ENCODE measurements at places on chromosomes 13 and 19. TPM values are rescaled to one million over a fixed set of nuclear protein-coding genes. Genes with fewer than 3 reads are reported as not detected.

GRCh38 chr19:4431808-4432674, 25.6 kb downstream of the UBXN6 start:
- peak; percentile 87 for DNase-seq

DNA sequence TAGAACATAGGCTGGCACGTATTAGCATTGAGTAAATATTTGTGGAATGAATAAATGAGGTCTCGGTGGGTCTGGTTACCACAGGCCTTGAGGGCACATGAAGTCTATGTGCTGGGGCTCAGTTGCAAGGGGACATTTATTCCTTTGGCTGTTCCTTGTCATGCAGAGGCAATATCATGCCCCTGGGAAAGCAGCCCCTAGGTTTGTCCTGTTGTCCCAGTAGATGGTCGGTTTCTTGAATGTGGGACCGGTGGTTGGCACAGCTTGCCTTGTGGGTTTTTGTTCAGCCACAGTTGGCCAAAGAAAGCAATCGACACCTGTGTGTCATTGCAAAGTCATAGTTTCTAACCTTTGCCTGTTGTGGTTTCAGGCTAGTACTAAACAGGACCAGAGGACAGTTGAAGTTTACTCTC, 24.7 kb upstream of the GPR183 start:
- no peak for DNase-seq

GRCh38 chr13:114027046-114027715, 53.3 kb upstream of the C13orf46 start:
- no peak for DNase-seq

DNA sequence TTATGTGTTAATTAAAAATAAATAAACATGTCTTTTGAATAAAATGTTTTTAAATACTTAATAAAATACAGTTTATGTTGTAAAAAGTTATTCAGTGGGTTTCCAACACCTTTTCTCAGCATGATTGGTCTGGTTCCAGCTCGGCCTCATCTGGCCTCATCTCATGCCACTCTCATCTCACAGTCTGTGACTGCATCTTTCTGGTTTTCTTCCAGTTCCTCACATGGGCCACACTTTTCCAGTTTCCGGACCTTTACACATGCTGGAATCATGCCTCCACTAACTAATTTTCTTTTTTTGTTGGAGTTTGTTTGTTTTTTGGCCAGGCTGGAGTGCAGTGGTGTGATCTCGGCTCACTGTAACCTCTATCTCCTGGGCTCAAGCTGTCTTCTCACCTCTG, 82.5 kb downstream of the RUBCNL start:
- DNase-seq, result no peak

- DNase-seq, result peak; percentile 20
Observed at GRCh38 chr13:101706651-101707050, 254.2 kb downstream of the ITGBL1 start.

- peak; percentile 86 for DNase-seq
Observed at GRCh38 chr19:54875506-54875905, 1.5 kb downstream of the FCAR start.

The C5AR2 gene
- 2.4 TPM for polyA plus RNA-seq

GRCh38 chr13:111210544-111211469, 95.7 kb downstream of the ARHGEF7 start:
- no peak for DNase-seq

- DNase-seq, result no peak
Observed at GRCh38 chr19:10773969-10774368, 56.1 kb downstream of the DNM2 start.

DNA sequence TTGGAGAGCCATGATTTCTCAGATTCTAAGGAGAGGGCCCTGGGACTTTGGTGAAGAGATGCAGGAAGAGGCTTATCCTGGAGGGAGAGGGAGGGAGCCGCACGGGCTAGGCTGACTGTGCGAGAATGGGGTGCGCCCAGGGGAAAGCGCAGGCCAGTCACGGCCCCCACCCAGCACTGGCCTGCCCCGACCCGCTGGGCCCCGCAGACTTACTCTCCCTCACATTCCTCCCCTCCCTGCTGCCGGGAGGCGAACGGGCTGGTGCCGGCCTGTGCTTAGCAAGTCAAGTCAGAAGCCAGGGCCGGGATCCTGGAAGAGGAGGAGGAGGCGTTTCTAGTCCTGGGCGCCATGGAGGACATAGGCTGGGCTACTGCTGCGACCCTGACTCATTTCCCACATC, 120.0 kb downstream of the CRYL1 start:
- no peak for DNase-seq

- no peak for DNase-seq
Observed at GRCh38 chr13:111526922-111527321, 206.5 kb downstream of the TEX29 start.
